ENCODE measurements at places on chromosomes 4 and X.

DNA sequence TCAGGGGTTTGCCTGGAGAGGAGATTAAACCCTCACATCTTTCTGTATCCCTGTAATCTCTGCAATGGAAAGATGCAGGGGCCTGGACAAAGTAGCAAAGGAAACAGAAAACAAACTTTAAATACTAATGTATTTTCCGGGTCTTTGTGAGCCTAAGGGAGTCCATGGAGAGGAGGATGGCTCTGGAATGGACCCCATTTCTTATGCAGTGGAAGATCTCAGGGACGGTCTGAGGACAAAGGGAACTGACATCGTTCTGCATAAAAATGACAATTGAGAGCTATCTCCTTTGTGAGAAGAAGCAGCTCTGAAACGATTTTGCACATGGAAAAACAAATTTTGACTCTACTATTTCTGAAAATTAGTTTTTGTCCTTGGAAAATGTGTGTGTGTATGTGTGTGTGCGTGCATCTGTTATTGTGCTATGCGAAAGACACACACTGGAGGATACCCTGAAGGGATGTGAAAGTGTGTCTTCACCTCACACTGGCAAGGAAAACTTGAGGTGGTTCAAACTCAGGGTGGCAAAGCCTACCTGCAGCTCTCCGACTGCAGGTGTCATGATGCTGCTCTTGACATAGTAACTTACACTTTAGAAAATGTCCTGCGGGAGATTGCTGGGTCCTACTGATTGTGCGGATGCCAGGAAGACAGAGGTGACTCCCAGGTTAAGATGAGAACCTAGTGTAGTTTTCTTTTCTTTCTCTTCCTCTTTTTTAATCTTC is 126.4 kb upstream of the JADE1 start:
- no peak for DNase-seq

DNA sequence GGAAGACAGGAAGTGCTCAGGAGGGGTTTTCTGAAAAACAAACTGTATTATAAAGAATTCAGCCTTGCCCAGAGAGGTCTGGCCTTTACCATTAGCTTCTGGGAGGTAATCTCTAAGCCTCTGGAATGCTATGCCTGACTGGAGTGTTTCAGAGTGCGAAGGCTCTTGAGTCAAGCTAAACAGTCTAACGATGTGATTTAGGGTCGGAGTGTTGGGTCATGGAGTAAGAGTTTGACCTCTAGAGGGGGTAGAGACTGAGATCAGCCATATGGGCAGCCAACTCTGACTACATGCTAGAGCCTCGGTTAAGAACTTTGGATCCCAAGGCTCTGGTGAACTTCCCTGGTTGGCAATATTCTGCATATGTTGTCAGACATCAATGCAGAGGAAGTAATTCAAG is 15.0 kb downstream of the BOD1L1 start:
- DNase-seq: no peak

- DNase-seq: no peak
Observed at GRCh38 chr4:53924333-53925049, 139.9 kb downstream of the CHIC2 start.

GRCh38 chr4:16672421-16672820 is 226.0 kb downstream of the LDB2 start:
- DNase-seq: no peak

GRCh38 chrX:105461016-105461415 is 240.5 kb upstream of the TEX13A start:
- no peak for DNase-seq

GRCh38 chr4:73170518-73171198 is 87.9 kb downstream of the ANKRD17 start:
- no peak for DNase-seq

GRCh38 chrX:110401135-110401534 is 42.5 kb downstream of the RTL9 start:
- DNase-seq: no peak

DNA sequence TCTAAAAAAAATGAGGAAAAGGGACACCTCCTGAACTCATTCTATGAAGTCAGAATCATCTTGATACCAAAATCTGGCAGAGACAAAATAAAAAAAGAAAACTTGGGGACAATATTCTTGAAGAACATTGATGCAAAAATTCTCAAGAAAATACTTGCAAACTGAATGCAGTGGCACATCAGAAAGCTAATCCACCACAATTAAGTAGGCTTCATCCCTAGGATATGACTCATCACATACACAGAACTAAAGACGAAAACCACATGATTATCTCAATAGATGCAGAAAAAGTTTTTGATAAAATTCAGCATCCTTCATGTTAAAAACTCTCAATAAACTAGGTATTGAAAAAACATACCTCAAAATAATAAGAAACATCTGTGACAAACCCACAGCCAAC is 98.3 kb downstream of the FAM47B start:
- DNase-seq: no peak

DNA sequence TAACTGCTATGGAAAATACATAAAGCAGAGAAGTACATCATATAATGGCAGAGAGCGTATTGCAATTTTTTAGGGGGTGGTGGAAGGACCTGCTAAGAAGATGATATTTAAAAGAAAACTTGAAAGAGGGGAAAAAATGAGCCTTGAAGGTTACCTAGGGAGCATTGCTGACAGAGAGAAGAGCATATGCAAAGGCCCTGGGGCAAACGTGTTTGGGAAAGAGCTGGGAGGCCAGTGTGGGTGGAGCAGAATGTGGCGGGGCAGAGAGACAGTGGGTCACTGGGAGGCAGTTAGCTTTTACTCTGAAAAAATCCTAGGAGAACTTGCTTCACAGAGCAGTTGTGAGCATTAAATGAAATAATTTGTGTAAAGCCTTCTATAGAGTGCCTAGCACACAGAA is 157.0 kb downstream of the SHROOM3 start:
- no peak for DNase-seq

DNA sequence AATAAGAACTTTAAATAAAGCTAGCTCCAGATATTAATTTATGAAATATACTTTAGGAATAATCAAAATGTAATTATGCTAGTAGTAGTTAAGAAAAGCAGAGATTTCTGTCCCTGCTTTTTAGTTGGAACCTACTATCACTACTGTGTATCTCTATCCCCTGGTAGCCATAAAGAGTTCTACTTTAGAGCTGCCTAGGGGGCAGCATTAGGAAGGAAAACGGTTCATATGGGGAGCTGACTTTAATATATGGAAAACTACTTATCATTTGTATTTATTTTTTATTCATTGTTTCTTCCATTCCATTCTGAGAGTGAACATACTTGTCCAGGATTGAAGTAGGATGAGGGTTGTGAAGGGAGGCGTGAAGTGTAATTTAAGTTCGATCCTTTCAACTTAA is 40.9 kb downstream of the CPEB2 start:
- DNase-seq: no peak

- DNase-seq: peak; percentile 48
Observed at GRCh38 chr4:52192721-52193135, 141.6 kb downstream of the SPATA18 start.

DNA sequence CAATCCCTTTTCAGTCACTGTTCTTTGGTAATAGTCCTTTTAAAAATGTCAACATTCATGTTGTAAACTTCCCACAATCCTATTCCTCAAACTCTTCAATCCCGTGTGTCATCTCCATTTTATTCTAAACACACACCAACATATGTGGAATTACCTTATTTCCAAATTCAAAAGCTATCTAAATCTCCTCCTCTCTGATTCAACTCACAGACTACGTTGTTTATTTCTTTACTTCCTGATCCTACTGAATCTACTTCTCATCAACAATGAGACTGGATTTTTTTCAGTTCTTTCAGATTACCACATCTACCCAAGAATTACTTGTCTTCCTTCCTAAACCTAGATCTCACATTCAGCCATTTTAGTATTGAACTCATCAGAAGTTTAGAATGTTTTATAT is 188.2 kb downstream of the GABRB1 start:
- no peak for DNase-seq

DNA sequence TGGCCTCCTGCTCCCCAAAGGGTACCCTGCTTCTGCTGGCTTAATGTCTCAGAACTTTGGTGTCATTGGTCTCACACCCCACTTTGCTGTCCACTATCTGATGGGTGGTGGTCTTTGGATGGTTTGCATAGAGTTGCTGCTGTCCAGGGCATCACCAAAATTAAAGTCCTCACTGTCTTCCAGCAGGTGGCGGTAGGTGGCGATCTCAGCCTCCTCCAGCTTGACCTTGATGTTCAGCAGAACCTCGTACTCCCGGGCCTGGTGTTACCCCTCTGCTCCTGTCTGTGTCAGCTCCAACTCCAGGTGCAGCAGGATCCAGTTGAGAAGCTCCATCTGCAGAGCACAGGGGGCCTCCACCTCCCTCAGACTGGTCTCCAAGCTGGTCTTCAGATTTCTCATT is 1169.5 kb upstream of the PABPC4L start:
- no peak for DNase-seq

GRCh38 chrX:21738210-21738949 is 19.5 kb downstream of the SMPX start:
- DNase-seq: no peak
